ENCODE measurements at places on chromosomes 11 and 22.
A peak's percentile ranks its signal among the peaks of the same experiment; 100 is the strongest.

DNA sequence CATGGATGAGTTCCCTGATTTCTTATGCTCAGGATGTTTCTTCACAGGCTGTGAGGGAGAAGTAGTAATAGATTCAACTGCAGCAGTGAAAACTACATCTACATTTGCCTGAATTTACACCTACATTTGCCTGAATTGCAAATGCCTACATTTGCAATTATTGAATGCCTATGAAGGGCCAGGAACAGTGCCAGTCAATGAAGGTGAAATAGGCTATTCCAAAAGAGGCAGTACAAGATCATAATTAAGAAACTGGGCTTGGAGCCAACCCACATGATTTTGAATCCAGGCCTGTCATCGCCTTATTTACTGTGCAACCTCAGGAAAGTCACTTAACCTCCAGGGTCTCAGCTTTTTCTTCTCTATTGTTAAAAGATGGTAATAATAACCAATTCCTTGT, 1353.3 kb downstream of the FAM181B start:
- no peak for ATAC-seq

- ATAC-seq = no peak
Observed at GRCh38 chr22:49514211-49514610, 313.5 kb downstream of the BRD1 start.

GRCh38 chr11:61538636-61538961, 30.1 kb downstream of the LRRC10B start:
- no peak for ATAC-seq

- no peak for ATAC-seq
Observed at GRCh38 chr11:114311946-114312345, 15.7 kb downstream of the NNMT start.

DNA sequence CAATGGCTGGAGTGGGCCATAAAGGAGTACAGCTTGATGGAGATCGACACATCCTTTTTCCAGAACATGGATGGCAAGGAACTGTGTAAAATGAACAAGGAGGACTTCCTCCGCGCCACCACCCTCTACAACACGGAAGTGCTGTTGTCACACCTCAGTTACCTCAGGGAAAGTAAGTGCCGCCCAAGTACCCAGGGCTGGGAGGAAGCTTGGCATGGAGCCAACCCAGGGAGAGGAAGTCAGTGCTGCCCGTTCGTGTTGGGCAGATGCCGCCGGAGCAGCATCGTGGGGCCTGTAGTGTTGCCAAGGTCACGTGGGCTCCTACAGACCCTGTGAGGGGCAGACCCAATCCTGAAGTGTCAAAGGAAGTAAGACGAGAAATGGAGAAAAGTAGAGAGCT, 78.9 kb downstream of the FLI1 start:
- ATAC-seq = no peak

DNA sequence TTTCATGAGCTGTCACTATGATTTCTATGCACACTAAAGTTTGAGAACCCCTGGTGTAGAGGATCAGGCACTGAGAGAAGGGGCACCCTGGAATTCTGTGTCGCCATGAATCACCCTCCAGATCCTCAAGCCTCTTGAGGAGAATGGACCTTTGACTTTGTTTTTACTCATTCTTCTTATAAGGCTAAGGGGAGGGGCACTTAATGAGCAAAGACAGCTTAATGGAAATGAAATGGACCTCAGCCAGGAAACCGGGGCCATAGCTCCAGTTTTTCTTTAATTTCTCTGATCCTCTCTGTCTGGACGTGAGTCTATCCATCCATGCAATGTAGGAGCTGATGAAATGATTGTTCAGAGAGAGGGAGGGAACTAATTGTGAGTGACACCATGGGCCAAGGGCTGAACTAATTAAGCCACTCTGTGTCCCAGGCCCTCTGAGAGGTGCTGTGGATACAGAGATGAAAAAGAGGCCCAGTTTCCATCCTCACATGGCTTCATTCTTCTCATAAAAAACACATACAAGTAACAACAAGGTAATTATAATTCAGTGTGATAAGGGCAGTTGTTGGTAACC, 32.8 kb downstream of the OR2AT4 start:
- ATAC-seq = no peak

DNA sequence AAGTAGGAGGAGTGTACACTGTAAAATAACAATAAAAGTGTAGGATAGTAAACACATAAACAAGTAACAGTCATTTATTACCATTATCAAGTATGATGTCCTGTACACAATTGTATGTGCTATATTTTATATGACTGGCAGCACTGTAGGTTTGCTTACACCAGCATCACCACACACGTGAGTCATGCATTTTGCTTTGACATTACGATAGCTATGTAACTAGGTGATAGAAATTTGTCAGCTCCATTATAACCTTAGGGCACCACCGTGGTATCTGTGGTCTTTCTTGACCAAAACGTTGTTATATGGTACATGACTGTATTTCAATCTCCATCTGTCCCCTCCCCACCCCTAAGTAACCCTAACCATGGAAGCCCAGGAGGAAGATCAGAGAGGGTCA, 1.1 kb downstream of the DNAL4 start:
- peak; percentile 41 for ATAC-seq

- ATAC-seq = peak; percentile 90
Observed at GRCh38 chr11:59171508-59172322, at the start of gene DTX4. Gene DTX4 (plus strand): TSS chr11:59172132. CDS start chr11:59172596, 464 bp downstream.

Measured in activated CD4-positive, CD25-positive, alpha-beta regulatory T cell treated with anti-CD3 and anti-CD28 coated beads, Interleukin-2, amount 50 U/mL, for 24 hours (primary cell).